Fibroblast of gingiva (primary cell): ENCODE measurements at places on chromosomes 11 and 22.

GRCh38 chr11:39777035-39777434 lies 1682.4 kb downstream of the LRRC4C start:
- no peak for DNase-seq

- peak; percentile 56 for DNase-seq
Measured at GRCh38 chr11:130634961-130635473, 186.6 kb downstream of the ADAMTS15 start.

DNA sequence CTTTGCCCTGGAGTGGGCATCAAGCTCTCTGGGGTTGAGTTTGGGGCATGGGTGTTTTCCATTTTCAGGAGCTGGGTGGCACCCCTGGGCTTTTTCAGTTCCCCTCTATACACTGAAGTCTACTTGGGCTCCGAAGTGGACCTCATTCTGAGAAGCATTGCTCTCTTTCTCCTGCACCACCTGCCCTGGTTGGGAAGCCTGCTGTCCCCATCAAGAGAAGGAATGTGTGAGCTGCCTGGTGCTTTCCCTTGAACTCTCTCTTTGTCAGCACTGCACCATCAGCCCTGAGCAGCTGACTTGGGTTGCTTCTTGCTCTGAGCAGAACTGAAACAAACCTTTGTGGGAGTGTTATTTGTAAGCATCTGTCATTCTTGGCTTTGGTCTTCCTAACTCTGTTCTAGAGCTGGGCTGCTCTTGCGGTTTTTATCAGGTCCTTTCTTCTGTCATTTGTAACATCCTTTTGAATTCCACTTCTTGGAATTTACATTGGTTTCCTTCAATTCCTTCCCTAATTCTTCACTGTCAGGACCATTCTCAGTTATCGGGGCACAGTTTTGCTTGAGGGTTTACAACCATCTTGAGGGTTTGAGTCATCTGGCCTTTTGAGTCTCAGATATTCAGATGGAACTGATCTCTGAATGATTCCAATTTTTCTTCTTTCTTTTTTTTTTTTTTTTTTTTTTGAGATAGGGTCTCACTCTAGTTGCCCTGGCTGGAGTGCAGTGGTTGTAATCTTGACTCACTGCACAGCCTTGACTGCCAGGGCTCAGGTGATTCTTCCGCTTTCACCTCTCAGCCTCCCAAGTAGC lies 20.5 kb downstream of the UBE2L3 start:
- no peak for DNase-seq

GRCh38 chr22:31091106-31091975 lies 10.2 kb downstream of the SMTN start:
- DNase-seq: peak; percentile 0

GRCh38 chr22:19239464-19239863 lies 52.1 kb downstream of the CLTCL1 start:
- no peak for DNase-seq

GRCh38 chr22:49018601-49019000 lies 809.1 kb downstream of the BRD1 start:
- DNase-seq: no peak
